ENCODE measurements at places on chromosomes 1 and 21.

- peak; percentile 65 for DNase-seq
These were observed 46.1 kb upstream of the BACE2 start for GRCh38 chr21:41121785-41122415.

DNA sequence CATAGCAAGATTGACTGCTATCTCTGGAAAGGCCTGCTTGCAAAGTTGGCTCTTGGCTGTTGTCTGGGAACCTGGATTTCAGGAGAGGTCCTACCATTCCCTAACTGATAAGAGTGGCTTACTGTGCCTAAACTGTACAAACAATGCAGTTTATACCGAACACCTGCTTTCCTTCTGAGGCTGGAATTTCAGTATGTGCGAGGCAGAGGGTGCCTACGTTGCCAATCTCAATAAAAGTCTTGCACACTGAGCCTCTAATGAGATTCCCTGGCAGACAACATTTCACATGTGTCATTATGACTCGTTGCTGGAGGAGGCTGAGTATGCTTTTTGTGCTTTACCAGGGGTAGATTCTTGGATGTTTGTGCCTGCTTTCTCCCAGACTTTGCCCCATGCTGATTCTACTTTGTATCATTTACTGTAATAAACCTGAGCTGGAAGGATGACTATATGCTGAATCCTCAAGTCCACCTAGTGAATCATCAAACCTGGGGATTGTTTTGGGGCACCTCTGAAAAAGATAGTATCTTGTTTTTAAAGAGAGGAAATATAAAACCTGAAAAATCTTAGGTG, 58.9 kb upstream of the GNG4 start:
- no peak for DNase-seq

- peak; percentile 96 for DNase-seq
These were observed 30.7 kb downstream of the DMBX1 start for GRCh38 chr1:46520063-46520911.

DNA sequence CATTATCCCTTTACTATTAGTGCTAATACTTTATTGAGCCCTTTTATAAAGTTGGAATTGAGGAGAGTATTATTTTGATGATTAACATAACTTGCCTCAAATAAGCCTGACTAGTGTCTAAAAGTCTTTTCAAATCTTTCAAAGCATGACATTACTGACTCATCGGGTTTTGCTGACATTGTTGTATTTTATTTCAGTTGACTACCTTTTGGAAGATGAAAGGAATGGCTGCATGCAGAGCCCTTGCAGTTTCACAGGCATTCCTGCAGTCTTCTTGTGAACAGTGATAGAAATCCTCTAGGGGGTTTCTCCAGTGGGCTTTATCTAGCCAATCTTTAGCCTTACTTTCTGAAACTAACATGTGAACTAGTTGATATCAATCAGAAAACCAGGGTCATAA, 43.0 kb upstream of the TMEM61 start:
- DNase-seq, result no peak

GRCh38 chr1:186605762-186606350, 74.4 kb downstream of the PTGS2 start:
- peak; percentile 7 for DNase-seq

DNA sequence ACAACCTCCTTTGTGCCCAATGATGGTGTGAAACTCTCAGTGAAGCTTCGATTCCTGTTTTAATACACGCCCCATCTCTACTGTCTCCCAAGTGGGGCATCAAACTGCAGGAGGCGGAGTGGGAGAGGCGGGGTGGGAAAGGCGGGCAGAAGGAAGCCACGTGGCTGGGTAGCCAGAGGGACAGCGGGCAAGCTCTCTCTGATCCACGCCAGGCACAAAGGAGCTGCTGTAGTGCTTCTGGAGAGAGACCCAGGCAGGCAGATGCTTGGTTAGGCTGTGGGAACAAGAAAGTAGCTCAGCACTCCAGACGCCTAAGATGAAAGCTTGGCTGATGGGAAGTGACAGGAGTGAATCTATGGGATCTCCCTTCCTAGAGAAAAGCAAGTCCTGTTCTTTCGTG, 25.7 kb downstream of the TRIM67 start:
- no peak for DNase-seq

GRCh38 chr1:84020151-84020550, 21.2 kb upstream of the TTLL7 start:
- no peak for DNase-seq

- DNase-seq, result no peak
These were observed 4.0 kb downstream of the SOX13 start for GRCh38 chr1:204076891-204077290.

All from SJSA1 (cell line).